ENCODE measurements at places on chromosomes 2 and 18. TPM values are rescaled to one million over a fixed set of nuclear protein-coding genes. Genes with fewer than 3 reads are reported as not detected.

DNA sequence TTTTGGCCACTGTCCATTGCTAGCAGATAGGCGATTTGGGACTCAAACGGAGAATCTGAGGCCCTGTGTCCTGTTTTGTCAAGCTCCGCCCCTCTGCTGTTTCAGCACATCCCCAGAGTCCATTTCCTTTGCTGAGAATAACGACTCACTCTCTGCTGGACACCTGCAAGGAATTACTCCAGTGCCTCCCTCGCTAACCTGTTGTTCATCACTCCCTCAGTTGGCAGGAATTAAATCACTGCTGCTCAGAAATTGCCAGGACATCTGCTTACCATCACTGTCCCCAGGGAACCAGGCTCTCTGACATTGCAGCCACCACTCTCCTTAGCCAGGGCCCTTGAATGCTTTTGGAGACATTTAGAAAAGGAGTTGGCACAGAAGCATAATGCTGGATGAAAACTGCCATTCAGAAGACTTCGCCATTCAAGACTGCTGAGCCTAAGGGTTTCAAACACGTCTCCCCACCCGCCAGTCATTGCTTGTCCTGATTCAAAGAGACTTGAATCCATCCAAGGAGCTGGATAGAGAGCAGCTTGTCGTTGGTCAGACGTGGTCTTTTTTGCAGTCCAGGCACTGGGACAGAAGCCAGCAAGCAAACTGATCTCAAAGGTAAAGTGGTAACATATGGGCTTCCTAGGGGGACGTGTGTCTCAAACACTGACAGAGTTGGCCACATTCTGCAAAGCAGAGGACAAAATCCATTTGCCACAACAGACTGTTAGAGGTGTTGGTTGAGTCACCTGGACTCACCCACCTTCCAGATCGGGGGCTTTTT is 155.3 kb downstream of the UXS1 start:
- DNase-seq = no peak

DNA sequence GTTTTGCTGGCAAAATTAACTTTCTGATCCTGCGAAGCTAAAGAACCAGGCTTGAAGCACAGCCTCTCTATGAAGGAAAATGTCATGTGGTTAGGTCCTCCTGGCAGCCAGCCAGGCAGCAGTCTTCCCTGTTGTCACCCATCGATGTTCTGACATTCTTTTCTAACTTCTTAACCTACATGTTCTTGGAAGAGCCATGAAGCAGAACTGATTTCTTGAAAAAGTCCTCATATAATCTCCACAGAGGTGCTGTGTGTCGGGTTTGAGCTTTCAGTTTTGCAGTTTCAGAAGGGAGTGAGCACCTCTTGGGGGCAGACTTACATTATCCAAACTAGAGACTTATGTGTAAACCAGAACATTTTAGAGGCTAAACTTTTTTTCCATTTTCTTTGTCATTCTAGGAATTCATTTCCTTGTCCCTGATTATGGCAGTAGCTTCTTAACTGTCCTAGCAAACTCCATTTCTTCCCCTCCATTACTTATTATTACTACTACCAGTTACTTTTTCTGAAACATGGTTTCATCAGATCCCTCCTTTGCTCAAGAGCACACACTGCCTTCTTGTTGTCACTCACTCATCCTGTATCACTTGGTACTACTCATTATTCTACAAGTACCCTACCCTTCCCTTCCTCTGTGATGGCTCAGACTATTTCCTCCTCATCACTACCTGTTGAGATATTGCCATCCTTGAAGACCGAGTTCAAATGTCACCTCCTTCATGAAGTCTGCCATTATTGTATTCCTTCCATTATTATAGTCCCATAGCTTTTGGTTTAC is 31.1 kb downstream of the DOK1 start:
- DNase-seq = no peak

DNA sequence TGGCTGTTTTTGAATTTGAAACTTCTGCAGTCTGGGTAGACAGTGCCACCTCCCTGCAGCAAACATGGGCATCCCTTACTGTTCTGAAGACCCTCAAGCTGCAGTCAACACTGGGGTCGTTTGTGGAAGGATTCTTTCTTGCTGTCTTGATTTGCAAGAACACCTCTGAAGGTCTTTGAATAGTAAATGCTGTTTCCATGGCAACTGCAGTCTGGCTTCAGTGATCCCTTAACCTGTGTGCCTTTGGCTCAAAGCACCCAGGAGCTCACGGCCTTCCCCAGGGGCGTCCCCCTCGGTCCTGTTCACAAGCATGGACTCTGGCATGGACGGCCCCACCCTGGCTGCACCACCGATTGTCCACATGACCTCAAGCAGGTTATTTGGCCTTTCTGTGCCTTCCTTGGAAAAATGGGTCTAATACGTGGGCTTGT is 38.3 kb downstream of the LRRFIP1 start:
- no peak for DNase-seq

DNA sequence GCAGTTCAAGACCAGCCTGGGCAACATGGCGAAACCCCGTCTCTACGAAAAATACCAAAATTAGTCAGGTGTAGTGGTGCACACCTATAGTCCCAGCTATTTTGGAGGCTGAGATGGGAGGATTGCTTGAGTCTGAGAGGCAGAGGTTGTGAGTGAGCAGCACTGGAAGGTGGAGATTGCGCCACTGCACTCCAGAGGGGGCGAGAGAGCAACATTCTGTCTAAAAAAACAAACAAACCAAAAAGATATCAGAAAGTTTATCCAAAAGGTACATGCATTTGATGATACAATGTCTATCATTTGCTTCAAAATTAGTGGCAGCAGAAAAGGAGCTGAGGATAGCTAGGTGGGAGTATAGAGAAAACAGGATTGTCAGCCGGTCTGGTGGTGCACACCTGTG is 39.8 kb upstream of the CABLES1 start:
- DNase-seq = no peak

LCT gene
- 0.01 TPM for polyA plus RNA-seq

Data from keratinocyte (primary cell).